ENCODE measurements at places on chromosomes 2 and 18.

DNA sequence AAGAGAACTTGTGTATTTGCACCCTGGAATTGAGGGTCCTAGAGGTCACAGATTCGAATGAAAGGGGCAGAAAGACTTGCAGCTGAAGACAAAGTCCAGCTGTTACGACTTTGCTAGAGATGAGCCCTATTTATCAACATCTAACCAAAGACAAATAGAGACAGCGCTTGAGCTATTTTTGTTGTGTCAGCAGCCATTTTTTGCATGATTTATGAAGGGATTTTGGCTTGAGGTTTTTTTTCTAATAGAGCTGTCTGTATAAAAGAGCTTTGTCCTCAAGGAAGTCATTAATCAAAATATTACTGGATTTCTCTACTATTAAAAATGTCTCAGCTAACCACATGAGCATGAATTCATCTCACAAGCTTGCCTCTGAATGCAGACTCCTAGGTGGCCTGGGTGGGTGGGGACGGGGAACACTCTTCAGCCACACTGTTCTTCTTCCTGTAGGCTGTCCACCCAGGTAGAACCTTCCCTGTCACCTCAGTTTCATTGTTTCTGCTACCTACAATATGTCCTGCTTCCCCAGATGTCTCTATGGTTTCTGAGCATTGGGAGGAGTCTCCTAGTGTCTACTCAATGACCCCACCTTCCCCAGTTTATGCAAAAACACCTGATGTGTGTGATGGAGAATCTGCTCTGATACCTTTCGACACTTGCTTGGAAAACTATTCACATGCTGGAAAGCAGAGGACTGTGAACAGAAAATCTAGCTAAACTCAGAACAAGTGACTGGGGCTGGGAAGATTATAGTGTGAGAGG lies 7.2 kb upstream of the CD226 start:
- no peak for DNase-seq

DNA sequence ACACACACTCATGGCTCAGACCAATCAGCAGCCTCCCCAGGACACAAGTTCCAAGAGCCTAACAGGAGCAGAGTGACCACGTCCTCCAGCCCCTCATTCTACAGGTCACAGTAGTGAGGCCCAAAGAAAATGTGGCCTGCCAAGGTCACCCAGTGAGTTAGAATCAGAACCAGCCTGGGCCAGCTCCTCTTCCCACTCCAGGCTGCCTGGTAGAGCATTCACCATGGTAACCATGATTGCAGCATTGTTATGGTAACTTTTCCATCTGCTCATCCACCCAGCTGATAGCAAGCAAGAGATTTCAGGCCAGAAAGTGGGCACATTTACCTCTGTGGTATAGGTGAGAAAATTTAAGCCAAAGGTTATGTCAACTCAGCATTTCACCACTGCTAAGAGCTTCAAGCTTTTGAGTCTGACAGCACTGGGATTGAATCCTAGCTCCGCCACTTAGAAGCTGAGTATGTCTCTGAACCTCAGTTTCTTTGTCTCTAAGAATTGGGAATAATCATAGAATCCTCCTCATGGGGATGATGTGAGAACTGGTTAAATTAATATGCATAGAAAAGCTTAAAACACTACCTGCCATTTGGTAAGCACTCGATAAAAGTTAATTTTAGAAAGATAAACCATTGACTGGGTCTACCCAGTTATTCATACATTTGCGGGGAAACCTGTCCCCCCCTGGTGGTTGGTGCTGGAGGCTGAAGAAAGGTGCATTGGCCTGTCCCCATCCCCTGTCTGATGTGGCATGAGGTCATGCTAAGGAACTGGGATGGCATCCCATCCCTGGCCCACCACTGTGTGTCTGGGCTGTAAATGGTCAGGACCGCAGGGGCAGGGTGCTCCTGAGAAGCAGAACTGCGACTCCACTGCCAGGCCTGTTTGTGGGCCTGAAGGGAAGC lies 181.5 kb downstream of the KLHL29 start:
- no peak for DNase-seq

DNA sequence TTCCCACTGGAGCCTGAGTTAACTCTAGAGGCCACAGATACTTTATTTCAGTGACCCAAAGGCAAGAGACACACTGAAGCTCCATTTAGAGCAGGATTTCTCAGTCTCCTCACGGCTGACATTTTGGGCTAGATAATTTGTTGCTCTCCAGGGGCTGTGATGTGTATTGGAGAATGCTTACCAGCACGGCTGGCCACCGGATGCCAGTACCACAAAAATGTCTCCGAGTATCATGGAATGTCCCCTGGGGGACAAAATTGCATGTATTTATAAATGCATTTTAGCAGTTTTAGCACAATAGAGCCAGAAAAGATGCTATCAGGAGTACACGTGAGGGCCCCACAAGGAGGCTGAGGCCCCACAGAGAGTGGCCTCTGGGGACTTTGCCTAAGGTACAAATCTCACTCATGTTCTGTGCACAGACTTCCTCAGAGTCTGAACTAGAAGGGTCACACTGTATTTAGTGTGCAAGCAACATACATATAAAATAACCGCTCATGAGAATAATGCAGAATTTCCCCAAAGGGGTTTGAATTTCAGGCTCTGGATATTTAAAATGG lies 20.5 kb upstream of the DCC start:
- DNase-seq, result no peak

- DNase-seq, result no peak
These were observed 1674.1 kb upstream of the TMEFF2 start for GRCh38 chr2:193868833-193869232.

DNA sequence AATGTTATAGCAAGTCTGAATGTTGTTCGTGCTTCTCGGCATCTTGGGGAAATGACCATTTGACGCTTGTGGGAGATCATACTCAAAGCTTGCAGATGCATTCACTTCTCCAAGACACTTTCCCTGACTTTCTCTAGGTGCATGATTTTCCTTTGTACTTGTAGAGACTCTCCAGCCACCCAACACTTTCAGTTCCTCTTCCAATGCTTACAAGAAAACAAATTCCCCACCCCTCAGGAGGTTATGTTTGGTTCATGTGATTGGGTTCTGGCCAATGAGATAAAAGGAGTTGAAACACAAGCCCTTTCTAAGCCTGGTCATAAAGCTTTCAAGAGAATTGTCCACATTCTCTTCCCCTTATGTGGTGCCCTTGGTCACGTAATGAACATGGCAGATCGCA lies 156.3 kb downstream of the EPHA4 start:
- no peak for DNase-seq

- peak; percentile 47 for DNase-seq
These were observed 73.9 kb upstream of the MC2R start for GRCh38 chr18:13989199-13989598.

- no peak for DNase-seq
These were observed 34.8 kb downstream of the PPP1R1C start for GRCh38 chr2:182020286-182021070.

DNA sequence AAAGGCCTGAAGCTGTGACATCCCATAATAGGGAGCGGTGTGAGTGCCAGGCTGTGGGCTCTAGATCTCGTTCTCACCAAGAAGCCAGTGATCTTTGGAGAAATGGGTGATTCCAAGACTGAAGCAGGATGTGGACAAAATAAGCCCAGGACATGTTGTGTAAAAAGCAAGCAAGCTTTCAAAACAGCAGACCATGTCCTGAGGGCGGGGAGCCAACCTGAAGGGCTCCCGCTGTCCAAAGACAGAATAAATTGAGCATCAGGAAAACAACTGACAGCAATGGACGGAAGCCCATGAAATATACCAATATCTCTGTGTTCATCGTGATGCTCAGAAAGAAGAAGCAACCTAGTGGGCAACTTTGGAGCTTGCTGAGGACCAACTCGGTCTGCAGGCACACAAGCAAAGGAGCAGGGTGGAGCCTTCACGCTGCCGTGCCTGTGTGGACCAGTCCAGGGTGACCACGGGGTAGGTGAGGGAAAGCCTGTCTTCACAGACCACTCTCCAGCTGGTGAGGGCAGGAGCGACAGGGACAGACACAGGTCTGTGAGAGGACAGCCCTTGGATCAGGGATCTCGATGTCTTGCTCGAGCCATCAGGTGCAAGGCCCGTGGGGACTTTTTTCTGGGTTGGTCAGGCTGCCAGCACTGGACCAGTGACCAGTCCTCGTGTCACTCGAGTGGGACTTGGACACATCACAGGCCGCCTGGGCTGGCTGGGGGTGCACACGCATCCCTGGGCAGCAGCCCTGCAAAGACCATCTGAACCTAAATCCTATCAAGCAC lies 21.5 kb downstream of the MTERF4 start:
- DNase-seq, result no peak

DNA sequence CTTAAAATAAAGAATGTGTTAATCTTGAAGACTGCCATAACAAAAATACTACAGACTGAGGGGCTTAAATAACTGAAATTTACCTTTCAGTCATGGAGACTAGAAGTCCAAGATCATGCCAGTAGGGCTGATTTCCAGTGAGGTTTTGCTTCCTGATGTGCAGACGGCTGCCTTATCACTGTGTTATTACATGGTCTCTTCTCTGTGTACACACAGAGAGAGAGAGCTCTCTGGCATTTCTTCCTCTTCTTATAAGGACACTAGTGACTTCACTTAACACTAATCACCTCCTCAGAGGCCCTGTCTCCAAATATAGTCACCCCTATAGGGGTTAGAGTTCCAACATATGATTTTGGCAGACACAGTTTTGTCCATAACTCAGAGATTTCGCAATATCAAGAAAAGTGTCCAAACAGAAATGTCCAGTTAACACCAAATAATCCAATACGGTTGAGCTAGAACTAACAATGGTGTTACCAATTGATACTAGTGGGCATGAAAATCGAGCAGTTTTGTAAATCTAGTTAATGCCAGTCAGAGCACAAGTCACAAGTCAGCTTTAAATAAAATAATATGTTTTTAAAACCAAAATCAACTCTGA lies 399.8 kb downstream of the ADCYAP1 start:
- DNase-seq, result no peak

GRCh38 chr2:119513832-119514231 lies 10.5 kb downstream of the SCTR start:
- no peak for DNase-seq

DNA sequence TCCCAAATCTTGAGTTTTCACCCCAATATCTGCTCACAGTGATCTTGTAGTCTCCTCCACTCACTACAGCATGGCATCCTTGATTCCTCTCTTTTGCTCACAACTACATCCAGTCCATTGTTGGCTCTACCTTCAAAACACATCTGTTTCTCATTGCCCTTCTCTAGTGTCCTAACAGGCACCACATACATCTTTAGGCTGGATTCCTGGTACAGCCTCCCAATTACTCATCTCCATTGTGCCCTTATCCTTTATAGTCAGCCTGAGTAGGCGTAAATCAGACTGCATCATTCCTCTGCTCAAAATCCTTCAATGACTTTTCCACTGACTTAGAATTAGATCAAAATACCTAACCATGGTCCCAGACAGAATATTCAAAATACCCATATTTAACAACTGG lies 10.7 kb upstream of the TAF1B start:
- DNase-seq, result no peak

GRCh38 chr2:20616341-20616871 lies 34.5 kb downstream of the HS1BP3 start:
- DNase-seq, result no peak

- no peak for DNase-seq
These were observed 395.2 kb downstream of the MTX2 start for GRCh38 chr2:176664478-176664877.

GRCh38 chr2:59288771-59289170 lies 1047.6 kb upstream of the FANCL start:
- peak; percentile 84 for DNase-seq

- no peak for DNase-seq
These were observed 94.6 kb downstream of the PMAIP1 start for GRCh38 chr18:59994357-59994756.

DNA sequence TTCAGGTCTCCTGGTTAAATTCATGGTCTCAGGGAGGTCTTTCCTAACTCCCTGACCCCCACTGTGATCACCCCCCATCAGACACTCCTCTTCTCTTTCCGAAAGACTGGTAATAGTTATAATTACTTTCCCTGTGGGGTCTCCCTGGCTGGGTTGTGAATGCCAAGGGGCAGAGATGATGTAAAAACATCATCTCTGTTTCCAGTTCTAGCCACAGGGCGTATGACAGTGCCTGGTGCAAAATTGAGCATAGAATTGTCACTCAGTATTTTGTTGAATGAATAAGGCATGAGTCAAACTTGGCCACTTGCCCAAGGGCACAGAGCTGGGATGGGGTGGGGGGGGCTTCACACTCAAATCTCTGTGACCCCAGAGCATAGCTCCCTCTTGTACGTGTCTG lies 65.2 kb downstream of the LTBP1 start:
- DNase-seq, result no peak

GRCh38 chr2:240647503-240648154 lies 22.3 kb downstream of the GPR35 start:
- DNase-seq, result no peak

DNA sequence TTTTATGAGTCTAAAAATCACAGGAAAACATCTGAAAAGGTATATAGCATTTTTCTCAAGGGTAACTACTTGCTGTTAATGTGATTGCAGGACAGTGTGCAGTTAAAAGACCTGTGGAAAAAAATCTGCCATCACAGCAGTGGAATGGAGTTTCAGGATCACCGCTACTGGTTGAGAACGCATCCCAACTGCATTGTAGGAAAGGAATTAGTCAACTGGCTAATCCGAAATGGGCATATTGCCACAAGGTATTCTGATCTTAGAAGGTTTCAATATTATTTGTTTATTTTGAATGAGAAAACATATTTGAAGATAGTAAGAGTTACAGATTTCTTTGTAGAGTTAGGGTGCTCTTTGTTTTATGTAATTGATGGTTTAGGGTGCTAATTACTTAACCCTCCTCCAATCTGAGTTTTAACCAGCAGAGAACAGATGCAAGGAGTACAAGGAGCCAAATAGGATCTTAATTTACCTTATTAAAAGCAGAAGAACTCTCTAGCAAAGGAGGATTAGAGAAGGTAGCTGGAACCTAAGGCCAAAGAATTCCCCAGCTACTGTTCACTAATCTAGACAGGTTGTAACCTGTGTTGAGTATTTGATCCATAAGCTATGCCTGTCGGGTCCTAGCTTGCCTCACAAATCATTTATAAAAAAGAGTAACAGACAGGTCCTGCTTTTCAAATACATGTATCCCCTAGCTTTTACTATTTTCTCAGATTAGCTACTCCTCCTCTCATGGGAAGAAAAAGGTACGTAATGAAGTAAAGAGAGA lies 35.0 kb downstream of the PIKFYVE start:
- no peak for DNase-seq

GRCh38 chr2:66515743-66516142 lies 80.8 kb downstream of the MEIS1 start:
- no peak for DNase-seq

DNA sequence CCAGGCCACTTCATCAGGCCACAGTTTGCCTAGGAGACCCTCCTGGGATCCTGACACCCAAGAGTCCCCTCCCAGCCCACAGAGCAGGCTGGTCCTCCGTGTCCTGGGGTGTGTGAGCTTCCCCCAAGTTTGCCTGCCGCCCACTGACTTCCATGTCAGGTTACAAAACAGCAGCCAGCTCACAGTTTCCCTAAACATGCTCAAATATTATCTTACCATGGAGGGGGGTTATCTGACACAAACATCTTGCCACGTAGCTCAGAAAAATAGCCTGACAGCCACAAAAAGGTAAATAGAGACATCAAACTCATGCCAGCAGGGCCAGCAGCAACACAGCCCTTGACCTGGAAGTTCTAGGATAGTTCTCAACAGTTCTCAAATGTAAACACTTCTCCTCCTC lies 346.5 kb downstream of the TNS1 start:
- DNase-seq, result no peak

- DNase-seq, result peak; percentile 82
These were observed 164.2 kb downstream of the VWC2L start for GRCh38 chr2:214575030-214575429.

Measured in brain (organoid and tissue), 16 donors.